ENCODE measurements at places on chromosomes 6 and 20.

DNA sequence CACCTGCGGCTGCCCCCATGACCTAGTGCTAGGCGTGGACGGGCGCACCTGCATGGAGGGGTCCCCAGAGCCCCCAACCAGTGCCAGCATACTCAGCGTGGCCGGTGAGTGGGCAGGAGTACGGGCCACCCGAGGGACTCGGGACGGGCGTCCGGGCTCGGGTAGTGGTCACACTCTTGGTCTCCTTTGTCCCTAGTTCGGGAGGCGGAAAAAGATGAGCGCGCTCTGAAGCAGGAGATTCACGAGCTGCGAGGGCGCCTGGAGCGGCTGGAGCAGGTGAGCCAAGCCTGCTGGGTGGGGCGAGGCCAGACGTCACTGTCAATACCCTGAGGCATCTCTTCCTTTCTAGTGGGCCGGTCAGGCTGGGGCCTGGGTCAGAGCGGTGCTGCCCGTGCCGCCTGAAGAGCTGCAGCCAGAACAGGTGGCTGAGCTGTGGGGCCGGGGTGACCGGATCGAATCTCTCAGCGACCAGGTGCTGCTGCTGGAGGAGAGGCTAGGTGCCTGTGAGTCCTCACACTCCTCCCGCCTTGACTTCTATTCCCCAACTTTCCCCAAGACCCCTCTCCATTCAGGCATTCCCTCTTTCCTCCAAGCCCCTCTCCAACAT is 2.9 kb downstream of the EGFL8 start:
- DNase-seq: no peak

DNA sequence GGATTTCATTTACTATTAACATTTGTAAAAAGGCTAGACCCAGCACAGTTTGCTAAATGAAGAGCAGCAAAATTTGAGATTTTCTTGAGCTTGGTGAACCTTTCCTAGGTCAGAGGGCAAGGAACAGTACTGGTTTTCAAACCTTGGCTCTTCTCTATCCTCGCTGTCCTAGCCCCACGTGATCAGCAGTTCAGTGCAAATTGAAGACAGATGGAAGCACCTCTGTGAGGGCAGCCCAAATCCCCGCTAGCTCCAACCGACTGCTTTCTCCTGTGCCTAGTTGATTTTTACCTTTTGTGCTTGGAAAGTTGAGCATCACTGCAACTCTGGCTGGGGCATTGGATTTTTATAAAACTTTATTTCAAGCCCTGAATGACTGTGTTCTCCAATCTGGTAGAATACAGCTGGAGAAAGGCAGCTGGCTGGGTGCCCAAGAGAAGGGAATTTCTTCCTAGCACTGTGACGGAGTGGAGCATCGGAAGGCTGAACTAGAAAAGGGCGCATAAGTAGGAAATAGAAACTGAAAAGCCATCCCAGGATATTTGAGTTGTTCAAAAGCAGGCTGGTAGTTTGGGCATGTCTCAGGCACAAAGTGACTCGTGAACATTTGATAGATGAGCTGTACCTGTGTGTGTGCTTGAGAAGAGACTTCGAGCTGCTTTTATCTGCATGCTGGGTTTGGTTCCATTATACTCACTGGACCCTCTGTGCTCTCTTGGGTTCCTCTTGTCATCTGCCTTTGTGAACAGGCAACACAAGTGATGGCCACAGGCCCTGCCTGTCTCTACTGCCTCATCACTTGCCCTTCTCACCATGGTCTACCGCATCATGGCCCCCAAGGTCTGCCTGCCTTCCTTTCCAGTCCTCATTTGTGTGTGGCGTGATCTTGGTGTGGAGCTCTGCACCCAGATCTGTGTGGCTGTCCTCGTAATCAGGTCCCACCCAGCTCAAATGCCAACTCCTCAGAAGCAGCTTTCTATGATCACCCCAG is 2.3 kb downstream of the RNF114 start:
- no peak for DNase-seq

DNA sequence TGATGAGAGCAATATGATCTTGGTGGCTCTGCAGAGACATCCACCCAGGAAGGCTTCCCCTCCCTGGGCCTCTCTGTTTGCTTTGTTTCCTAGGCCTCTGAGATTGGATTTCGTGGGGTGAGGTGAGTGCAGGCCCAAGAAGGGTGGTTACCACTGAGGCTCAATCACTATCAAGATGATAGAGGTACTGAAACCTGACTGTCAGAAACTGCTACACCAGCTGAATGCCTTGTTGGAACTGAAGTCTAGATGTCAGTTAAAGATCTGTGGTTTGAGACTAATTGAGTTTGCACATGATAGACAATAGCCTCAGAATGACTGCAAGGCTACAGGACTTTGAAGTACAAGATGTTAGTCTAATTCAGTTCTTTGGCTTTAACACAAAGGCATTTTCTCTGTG is 15.2 kb downstream of the VNN1 start:
- no peak for DNase-seq

- no peak for DNase-seq
Measured at GRCh38 chr20:63291811-63292210, 1.2 kb upstream of the COL20A1 start.

GRCh38 chr6:44053760-44054556 is 73.3 kb downstream of the MRPL14 start:
- DNase-seq: no peak

DNA sequence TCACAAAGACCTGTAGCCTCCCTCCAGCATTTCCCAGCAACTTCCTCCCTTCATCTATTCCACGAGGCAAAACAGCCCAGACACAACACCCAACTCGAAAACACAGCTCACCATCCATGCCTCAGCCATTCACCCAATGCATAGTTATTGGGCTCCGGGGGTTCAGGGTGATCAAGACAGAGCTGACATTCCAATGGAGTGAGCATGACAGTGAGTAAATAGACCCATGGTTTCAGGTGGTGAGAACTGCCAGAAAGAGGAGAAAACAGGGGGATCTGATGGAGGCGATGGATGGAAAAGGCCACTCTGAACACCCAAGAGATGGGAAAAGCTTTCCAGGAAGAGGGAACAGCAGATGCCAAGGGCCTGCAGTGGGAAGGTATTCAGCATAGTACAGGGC is 5.9 kb downstream of the CASS4 start:
- DNase-seq: no peak
